ENCODE measurements at places on chromosomes 4 and X. TPM values are rescaled to one million over a fixed set of nuclear protein-coding genes. Genes with fewer than 3 reads are reported as not detected.

Gene CFI
- total RNA-seq: 9.2 TPM

Gene LRRC66
- 0.20 TPM for total RNA-seq

Gene S100P
- total RNA-seq: 0.73 TPM

Gene MAP3K15
- total RNA-seq: not detected

Gene CSN1S1
- total RNA-seq: not detected

Gene SHROOM4
- 25.5 TPM for total RNA-seq

Gene PABPC4L
- 0.86 TPM for total RNA-seq

Gene FATE1
- 0.27 TPM for total RNA-seq

Gene BTK
- 3.3 TPM for total RNA-seq

Gene OCIAD2
- 22.7 TPM for total RNA-seq

Gene TMEM47
- 41.2 TPM for total RNA-seq

Gene MAGEA8
- not detected for total RNA-seq

Gene MAGEB10
- not detected for total RNA-seq

Gene AADAT
- total RNA-seq: 0.53 TPM

Gene XK
- total RNA-seq: 5.0 TPM
